NCI-H524 (cell line): ENCODE measurements at places on chromosomes 7 and 10.

DNA sequence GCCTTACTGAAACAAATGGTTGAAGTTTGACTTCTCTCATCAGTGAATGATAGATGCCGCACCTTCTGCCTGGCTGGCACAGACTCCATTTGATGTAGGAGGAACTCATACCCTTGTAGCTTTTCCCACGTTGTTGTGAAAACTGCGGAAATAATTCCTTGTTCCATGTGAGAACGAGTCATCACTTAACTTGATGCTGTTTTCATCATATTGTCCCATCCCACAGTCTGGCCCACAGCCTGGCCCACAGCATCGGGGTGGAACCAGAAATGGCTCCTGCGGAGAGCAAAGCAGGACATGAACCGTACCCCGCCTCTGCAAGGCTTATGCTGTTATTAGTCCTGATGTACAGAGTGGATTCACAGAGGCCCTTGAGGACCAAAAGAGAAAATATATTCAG is 587.0 kb downstream of the SDK1 start:
- no peak for DNase-seq

DNA sequence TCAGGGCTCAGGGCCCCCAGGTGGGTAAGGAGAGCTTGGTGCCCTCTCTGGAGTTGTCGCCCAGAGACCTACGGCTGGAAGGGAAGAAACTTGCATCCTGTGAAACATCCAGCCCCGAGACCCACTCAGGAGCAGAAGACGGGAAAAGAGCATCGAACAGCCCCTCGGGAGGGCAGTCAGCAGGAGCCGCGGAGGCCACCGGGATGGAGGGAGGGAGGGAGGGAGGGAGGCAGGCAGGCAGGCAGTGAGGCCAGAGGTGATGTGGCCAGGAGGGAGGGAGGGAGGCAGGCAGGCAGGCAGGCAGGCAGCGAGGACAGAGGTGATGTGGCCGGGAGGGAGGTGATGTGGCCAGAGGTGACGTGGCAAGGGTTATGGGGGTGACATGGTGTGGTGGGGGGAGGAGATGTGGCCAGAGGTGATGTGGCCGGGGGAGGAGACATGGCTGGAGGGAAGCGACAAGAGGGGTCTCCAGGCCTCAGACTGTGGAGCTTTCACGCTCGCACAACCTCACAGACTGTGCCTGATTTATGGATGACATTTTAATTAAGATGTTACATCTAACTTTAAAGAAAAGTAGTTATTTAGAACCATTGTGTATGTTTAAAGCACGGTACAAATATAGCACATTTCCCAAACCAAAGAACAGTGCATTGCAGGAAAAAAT is 141.1 kb downstream of the DIP2C start:
- no peak for DNase-seq

DNA sequence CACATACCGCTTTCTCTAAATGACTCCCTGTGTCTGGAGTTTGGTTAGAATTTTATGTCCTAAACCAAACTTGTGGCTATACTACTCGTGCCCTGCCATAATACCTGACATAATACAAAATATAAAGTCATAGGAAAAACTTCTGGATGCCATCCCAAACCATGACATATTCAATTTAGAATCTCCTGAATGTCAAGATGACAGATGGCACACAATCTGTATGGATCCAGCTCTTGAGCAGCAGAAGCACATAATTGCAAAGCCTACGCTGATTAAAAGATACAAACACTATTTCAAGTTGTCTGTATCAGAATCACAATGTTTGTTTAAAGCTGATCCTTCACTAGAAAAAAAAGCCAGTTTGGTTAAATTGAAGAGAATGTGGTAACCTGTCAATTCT is 22.4 kb upstream of the CDC14C start:
- DNase-seq = peak; percentile 80

GRCh38 chr10:122648599-122649428 is 50.8 kb downstream of the C10orf120 start:
- peak; percentile 35 for DNase-seq

DNA sequence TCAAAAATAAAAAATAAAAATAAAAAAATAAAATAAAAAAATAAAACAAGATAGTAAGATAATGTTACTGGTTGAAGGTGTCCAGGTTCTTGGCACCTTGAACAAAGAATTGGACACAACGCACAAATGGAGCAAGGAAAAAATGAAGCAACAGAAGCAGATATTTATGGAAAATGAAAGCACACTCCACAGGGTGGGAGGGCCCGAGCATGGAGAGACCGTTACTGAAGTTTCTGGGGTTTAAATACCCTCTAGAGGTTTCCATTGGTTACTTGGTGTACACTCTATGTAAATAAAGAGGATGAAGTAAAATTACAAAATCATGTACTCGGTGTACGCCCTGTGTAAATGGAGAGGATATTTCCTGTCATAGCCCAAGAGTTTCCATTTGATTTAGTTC is 15.7 kb upstream of the PFKP start:
- DNase-seq = no peak

DNA sequence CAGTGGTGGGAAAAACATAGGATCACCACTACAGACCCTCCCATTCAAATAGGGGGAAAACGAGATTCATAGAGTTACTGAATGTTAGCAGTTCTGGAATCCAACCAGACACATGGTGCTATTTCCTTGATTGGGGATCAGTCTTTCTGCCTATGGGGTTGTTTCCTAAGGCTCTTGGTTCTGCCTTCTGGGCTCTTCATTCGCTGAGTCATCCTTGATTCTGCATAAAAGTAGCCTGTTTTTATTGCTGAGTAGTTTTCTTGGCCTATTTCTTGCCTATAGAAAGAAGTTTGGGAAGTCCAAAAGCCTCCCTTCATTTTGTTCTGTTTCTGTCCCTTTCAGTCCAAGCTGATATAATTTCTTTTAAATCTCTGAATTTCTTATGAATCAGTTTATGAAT is 99.3 kb upstream of the OIT3 start:
- DNase-seq = no peak

DNA sequence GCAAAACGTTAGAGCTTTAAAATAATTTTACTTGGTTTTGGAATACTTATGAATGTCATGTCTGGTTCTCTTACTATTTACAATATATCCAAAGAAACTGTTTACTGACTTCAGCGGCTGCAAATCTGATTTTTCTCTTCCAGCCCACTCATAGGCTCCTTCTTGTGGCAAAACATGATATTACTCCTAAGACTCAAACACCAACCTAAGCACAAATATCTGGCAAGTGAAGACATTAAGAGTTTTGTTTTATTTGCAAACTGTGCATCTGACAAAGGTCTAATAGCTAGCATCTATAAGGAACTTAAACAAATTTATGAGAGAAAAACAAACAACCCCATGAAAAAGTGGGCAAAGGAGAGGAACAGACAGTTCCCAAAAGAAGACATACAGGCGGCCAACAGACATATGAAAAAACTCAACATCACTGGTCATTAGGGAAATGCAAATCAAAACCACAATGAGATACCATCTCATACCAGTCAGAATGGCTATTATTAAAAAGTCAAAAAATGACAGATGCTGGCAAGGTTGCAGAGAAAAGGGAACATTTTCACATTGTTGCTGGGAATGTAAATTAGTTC is 20.3 kb upstream of the GJC3 start:
- no peak for DNase-seq

DNA sequence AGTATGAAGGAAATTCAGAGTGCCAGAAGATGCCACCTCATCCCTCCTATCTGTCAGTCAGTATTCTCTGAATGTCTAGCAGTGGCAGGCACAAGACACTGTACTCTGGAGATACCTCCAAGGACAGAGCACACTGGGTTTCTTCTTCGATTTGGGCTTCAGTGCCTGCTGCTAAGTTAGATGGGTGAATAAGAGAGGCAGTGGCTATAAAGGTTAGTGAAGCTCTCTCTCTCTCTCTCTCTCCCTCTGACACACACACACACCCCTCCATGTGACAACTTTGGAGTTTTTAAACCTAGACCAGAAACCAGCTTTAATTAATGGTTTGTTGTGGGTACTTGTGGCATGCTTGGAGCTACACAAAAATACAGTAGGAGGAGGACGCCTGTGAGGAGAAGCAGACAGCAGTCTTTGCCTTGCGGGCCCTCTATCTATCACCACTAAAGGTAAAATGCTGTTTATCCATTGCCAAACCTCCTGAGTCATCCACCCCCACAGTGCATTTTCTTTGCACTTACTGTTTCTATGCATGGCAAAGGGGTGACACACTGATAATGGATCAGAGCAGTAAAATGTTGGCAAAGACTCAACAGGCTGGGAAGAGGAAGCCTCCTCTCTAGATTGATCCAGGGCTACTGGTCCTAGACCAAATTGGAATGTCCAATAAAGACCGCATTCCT is 102.5 kb downstream of the TRIL start:
- DNase-seq = no peak

GRCh38 chr10:52965938-52966401 is 193.4 kb upstream of the MBL2 start:
- no peak for DNase-seq

- no peak for DNase-seq
These were observed 52.5 kb upstream of the NKX6-2 start for GRCh38 chr10:132838346-132838970.

- no peak for DNase-seq
These were observed 138.7 kb upstream of the PCLO start for GRCh38 chr7:83301416-83301815.

- no peak for DNase-seq
These were observed 88.6 kb downstream of the ATXN7L1 start for GRCh38 chr7:105787793-105788192.

- no peak for DNase-seq
These were observed 22.1 kb downstream of the STAMBPL1 start for GRCh38 chr10:88901984-88902789.

- DNase-seq = no peak
These were observed 61.4 kb downstream of the CDK14 start for GRCh38 chr7:90657481-90657880.

DNA sequence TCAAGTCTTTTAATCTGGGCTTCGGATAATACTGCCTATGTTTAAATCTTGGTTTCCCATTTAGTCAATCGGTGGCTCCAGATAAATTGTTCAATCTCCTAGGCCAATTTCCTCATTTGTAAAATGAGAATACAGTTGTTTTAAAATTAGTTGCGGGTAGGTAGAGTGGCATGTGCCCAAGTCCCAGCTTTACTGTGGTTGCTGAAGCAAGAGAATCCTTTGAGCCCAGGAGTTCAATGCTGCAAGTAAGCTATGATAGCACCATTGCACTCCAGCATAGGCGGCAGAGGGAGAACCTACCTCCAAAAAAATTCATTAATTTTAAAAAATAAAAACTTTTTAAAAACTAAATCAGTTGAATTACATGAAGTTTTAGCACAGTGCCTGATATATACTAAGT is 7.3 kb downstream of the RNF216 start:
- no peak for DNase-seq

DNA sequence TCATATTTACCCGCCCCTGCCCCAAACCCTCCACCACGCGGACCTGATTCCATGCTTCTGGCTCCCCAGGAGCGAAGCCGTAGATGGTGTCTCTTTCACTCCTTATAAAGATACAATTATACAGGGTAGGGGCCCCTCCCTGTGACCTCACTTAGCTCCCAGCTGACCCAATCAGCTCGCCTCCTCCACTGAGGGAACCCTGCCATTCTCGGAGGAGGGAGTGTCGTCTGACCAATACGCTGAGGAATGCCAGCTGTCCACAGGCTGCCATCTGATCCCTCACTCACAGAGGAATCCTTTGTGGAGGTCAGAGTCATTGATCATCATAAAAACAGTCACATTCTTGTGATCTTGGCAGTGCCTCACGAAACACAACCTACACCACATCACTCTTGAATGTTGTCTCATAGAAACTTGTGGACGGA is 67.5 kb upstream of the INSIG1 start:
- peak; percentile 9 for DNase-seq

DNA sequence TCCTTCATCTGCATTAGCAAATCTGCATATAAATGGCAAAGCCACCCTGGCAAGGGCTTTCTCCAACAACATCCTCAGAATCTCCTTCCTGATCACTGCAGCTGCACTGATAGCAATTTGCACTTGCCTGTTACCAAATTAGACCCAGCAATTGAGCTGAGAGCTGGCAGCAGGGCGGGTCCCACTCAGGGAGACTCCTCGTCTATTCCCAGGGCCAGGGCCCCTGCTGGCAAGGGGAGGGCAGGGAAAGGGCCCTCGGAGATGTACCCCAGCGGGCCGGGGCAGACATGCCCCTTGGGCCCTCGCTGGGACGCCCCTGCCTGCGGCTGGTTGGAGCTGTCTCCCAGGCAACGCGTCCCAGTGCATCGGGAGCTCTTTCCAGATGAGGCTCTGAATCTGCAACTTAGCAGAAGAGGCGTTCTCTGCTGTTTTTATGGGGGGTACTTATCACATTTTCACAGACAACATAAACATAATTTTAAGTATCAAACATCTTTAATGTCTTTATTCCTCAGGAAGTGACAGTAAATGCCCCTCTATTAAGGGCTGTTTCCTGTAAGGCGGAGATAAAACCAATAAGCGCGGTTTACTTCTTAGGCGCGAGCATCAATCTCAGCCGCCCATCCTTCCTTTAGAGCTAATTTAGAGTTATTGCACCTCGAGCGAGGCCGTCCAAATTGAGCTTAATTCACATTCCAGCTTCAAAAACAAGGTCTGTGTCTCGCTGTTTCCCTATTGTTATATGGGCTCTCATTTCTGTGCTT is 249.0 kb upstream of the PPP2R2D start:
- DNase-seq = no peak

DNA sequence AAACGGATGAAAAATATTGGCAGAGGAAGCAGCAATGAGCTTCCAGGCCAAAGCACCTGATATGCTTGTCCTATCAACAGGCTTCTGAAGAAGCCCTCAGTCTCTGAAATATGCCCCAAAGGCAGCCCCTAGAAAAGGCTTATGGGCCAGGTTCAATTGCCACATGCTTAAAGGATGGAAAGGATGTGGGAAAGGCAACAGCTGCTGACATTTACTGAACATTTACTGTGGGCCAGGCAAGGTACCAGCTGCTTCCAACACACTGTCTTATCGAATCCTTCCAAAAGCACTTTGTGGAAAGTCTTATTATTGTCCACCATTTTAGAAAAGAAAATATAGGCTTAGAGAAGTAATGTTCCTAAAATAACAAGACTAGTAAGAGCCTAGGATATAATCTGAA is 56.5 kb downstream of the DOCK4 start:
- DNase-seq = no peak

- DNase-seq = no peak
These were observed 45.5 kb downstream of the SLIT1 start for GRCh38 chr10:97140049-97140846.

GRCh38 chr10:1270906-1271305 is 214.7 kb downstream of the WDR37 start:
- no peak for DNase-seq

DNA sequence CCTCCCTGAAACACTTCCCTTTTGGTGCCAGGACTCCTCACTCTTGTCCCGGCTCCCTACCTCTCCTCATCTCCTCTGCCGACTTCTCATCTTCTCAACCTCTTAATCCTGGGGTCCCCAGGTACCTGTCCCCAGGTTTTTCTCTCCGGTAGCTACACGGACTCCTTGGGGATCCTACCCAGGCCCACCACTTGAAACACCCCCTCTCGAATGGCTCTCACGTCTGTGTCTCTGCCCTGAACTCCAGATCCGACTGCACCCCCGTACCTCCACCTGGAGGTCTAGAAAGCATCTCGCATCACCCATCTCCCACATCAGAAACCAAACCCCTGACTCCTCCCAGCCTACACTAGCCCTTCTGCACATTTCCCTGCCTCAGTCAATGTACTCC is 4.8 kb downstream of the TBATA start:
- no peak for DNase-seq
